Chondrocyte (in vitro differentiated cells): ENCODE measurements at places on chromosomes 4 and X. TPM values are rescaled to one million over a fixed set of nuclear protein-coding genes. Genes with fewer than 3 reads are reported as not detected.

RRAGB gene
- 18.2 to 21.8 TPM (median 19.0 TPM) in 3 replicates for total RNA-seq

MUC7 gene
- total RNA-seq = not detected in 3 replicates

- DNase-seq = no peak
Observed at GRCh38 chr4:73864365-73864764, 4.8 kb upstream of the CXCL1 start.

GRCh38 chrX:78964598-78964997 lies 19.4 kb downstream of the P2RY10 start:
- no peak for DNase-seq

DNA sequence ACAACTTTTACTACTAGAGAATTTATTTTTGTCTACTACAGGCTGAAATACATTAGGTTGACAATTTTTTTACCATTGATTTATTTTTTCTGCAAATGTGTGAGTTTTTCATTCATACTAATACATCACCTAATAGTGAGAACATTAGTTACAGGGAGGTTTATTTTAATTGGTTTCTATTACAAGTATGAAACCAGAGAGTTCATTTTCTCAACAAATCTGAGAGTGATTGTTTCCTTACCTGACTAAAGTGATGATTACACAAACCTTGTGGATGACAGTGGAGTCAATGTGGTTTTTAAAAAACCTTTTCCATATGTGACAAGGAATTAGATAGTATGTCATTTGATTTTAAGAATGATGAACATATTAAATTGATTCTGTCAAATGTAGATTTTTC lies 227.4 kb downstream of the PALLD start:
- DNase-seq = no peak

DNA sequence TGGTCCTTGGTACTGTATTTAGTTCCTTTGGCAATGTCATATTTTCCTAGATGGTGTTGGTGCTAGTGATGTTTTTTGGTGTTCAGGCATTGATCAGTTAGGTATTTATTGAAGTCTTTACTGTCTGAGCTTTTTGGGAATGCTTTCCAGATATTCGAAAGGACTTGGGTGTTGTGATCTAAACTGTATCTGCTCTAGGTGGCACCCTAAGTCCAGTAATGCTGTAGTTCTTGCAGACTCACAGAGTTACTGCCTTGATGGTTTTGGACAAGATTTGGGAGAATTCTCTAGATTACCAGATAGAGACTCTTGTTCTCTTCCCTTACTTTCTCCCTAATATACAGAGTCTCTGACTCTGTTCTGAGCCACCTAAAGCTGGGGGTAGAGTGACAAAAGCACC lies 513.6 kb upstream of the PITX2 start:
- DNase-seq = no peak

DNA sequence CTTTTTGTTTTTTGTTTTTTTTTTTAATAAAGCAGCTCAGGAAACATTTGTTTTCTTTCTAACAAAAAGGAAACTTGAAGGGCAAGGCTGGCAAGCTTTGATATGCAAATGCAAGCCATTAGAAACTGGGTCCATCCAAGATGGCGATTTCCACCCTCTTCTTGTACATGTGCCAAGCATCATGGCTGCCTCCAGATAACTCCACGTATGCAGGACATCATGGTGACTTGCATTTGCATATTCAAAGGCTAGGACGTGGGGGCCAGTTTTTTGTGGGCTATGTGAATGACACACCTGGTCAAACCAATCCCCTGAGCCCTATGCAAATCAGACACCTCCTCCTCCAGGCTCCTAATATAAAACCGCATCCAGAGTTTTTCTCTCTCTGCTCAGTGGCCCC lies 692.6 kb downstream of the FAM133A start:
- DNase-seq = no peak

- DNase-seq = no peak
Observed at GRCh38 chr4:189022440-189023035, 883.3 kb downstream of the TRIML1 start.

GRCh38 chrX:19602866-19603622 lies 87.7 kb upstream of the MAP3K15 start:
- DNase-seq = no peak

- no peak for DNase-seq
Observed at GRCh38 chr4:56723201-56723605, 42.1 kb upstream of the HOPX start.

TMPRSS11F gene
- total RNA-seq = not detected in 3 replicates

- DNase-seq = no peak
Observed at GRCh38 chr4:147779451-147779850, 47.6 kb downstream of the ARHGAP10 start.

DNA sequence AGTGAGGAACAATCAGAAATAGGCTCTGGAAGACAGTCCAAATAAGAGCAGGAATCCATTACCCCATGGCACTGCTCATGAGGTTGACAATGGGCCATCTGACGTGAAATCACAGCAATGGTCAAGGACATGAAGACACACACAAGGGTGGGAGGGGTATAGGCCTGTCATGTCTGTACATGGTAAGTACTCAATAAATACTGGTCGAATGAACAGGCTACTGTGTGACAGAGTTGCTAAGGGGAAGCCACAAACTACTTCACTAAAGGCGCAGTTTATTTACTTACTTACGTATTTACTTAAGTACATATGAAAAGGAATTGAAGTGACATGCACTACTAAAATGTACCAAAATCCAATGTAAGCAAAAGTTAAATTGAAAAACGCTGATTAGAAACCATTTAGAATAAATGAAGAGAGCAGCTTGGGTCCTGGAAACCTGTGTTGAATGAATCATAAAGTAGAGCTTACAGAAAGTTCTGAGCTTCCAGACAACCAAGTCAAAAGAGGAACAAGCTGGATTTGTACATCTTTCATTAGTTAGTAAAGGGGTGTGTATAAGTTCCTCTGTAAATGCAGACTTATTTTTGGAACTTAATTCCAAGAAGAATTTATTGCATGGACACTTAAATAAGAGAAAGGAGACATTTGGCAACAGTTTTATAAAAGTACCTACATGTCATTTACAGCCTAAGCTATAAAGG lies 32.7 kb downstream of the ALPK1 start:
- no peak for DNase-seq

- DNase-seq = no peak
Observed at GRCh38 chrX:18561020-18561419, 110.9 kb downstream of the RS1 start.

GRCh38 chrX:110042496-110042895 lies 39.6 kb downstream of the TMEM164 start:
- DNase-seq = no peak

DNA sequence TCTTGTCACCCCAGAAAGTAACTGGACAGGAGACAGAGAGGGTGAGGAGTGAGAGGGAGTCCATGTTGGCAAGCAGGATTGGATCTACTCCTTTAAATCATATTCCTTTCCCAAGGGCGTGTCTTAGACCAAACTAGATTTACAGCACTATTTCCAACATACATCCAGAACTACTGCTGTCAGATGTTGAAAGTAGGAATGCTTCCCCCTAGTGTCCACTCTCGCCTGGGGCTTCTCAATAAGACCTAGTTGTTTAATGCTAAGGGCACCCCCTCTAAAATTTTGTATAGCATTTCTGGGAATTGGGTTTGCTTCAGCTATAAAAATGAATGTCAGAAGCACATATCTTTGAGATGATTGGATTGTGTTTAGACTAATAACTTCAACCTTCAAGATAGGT lies 13.3 kb downstream of the OFD1 start:
- no peak for DNase-seq

DNA sequence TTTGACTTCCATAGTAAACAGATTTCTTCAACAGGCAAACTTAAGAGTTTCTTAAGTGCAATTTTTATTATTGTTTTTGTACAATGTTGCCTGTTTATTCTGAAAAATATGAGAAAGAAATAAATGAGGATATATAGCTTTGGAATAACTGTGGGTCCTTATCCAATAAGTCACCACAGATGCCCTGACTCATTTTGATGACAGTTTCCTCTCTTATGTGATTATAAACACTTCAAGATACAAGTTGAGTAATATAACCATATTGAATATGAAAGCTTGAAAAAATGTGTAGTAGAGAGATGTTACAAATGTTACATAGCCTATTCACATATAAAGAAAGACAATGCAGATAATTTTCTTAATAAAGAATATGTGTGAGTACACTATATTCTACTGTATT lies 931.6 kb downstream of the RAPGEF2 start:
- DNase-seq = no peak

DNA sequence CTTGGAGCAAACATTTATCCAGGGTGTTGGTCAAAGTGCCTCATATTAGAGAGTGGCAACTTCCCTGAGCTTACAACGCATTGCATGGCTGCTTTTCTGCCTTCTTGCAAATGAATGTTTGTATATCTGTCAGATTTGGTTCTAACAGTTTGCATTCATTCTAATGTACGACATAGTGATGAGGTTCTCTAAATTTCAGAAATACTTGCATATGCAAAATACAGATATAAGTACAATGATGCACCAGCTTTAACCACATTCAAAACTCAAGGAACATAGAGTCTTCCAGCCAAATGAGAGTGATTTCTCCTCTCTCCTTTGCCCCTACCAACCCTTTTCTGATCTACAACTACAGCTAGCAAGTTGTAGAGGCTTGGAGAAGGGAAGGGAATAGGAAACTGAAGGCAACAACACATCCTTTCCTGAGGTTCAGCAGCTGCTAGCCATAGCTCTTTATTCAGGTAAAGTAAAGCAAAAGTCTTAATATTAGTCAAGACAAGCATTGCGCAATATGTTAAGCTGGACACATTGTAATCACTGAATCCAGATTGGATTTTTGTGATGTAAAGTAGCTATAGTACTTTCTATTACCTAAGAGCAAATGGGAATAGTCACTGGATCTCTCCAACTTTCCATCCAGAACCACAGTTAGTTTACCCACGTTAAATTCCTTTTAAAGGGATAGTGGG lies 6.3 kb downstream of the TKTL2 start:
- DNase-seq = no peak

CENPVL2 gene
- not detected in 3 replicates for total RNA-seq

STATH gene
- not detected in 3 replicates for total RNA-seq

LONRF3 gene
- 0.07 to 0.10 TPM in 2 of 3 replicates, not detected in the other for total RNA-seq

DNA sequence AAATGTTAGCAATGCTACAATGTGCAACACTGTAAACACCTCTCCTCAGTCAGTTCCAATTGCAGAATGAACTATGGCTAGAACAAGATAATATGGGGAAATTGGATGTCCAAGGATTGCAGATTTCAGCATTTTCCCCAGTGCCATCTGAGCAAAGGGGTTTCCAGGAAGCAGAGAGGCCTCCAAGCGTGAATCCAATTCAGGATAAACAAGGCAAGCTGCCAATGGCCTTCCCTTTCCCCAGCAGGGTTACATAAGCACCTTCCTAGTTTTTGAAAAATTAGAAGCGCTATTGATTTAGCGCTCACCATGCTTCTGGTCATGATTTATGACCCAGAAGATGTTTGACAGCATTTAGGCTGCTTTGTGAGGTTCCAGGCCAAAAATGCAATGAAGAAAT lies 223.0 kb upstream of the GATB start:
- no peak for DNase-seq

IL1RAPL1 gene
- not detected in 3 replicates for total RNA-seq

HPGD gene
- total RNA-seq = not detected in 3 replicates

- no peak for DNase-seq
Observed at GRCh38 chrX:13401724-13402123, 81.9 kb upstream of the ATXN3L start.

DNA sequence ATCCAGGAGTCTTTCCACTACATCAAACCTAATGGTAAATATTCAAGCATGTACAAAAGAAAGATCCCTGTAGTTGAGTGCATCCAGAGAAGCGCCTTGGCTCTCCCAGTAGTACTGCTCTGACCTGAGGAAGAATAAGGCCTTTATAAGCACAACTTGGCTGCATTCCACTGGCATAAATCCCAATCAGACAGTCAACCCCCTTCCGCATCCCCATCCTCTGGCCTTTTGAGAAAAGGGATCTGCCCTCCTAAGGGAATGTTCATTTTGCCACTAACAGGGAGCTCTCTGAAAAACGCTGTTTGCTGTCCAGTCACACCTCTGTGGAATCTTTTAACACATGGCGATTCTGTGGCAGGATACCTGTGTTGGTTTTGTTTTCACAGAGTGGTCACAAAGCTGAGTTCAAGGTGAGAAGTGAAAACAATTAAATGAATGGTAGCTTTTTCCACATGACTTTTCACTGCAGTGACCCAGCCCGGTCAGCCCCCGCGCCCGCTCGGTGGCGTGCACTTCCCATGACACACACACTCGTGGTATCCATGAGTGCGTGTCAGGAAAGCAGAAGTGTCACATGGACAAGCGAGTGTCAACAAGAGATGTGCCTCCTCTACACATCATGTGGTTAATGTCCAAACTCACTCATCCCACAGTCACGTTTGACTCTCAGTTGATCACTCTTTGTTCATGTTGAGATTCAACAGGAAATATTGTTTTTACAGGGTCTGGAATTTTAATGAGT lies 112.2 kb upstream of the ENPP6 start:
- no peak for DNase-seq

DNA sequence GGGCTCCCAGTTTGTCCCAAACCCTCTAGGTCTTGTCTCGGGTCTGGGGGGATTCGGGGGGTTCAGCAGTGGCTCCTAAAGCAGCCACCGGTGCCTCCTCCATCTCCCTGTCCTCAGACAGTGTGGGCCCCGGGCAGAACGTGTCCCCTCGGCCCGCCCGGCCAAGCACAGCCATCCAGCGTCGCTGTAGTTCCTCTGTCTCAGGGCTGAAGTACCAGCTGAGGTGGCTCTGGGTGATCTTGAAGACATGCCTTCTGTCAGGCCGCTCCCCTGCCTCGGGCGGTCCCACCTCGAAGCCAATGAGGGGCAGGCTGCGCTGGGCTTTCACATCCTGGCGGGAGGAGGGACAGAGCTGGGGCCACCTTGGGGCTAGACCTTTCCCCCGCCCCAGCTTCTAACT lies 5.9 kb downstream of the TSR2 start:
- DNase-seq = no peak

- DNase-seq = no peak
Observed at GRCh38 chrX:24851289-24851688, 157.6 kb downstream of the POLA1 start.

DNA sequence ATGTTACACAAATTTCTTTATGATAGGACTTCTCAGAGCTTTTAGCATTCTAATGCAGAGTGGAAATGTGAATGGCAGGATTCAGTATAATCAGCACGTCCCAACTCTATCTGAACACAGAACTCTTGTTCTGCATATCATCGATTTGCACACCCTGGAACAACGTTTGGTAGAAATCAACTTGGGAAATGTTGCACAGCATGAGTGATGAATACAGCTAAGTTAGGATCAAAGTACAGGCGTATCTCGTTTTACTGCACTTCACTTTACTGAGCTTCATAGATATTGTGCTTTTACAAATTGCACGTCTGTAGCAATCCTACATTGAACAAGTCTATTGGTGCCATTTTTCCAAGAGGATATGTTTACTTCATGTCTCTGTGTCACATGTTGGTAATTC lies 70.8 kb downstream of the SMARCA1 start:
- no peak for DNase-seq

STIM2 gene
- total RNA-seq = 10.8 to 20.8 TPM (median 13.5 TPM) in 3 replicates

- no peak for DNase-seq
Observed at GRCh38 chr4:179977378-179977777, 2265.8 kb upstream of the TENM3 start.

- DNase-seq = no peak
Observed at GRCh38 chrX:112367065-112367464, 284.5 kb upstream of the TRPC5 start.

DNA sequence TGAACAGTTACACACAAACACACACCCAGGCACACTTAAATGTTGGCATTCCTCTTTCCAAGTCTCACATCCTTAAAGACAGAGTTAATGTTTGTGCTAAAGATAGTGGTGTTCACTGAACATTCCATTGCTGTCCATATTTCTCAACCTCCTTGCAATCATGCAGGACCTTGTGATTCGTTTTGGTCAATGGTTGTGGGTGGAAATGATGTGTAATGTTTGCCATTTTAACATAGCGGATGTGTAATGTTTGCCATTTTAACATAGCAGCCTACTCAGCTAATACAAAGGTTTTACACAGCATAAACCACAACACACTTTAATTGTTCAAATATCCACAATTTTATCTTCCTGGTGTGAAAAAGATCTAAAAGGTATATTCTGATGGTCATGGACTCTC lies 93.9 kb downstream of the CEP44 start:
- no peak for DNase-seq
